Fibroblast of skin of left biceps (primary cell): ENCODE measurements at places on chromosomes 16 and 17.

- DNase-seq: no peak
Measured at GRCh38 chr17:81204578-81204977, 18.2 kb downstream of the CEP131 start.

DNA sequence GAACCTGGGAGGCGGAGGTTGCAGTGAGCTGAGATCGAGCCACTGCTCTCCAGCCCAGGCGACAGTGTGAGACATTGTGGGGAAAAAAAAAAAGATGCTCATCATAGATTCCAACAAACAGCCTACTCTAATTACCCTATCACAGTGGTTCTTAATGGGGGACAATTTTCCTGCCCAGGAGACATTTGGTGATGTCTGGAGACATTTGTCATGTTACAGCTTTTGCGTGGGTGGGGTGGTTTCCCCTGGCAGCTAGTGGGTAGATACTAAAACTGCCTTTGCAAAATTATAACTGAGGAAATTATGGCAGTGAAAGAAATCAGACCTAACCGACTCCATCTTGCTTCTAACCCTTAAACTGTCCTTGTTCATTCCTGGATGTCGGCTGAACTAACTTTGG is 92.5 kb upstream of the RBL2 start:
- no peak for DNase-seq

GRCh38 chr16:14186795-14187221 is 115.7 kb downstream of the MRTFB start:
- DNase-seq: no peak

DNA sequence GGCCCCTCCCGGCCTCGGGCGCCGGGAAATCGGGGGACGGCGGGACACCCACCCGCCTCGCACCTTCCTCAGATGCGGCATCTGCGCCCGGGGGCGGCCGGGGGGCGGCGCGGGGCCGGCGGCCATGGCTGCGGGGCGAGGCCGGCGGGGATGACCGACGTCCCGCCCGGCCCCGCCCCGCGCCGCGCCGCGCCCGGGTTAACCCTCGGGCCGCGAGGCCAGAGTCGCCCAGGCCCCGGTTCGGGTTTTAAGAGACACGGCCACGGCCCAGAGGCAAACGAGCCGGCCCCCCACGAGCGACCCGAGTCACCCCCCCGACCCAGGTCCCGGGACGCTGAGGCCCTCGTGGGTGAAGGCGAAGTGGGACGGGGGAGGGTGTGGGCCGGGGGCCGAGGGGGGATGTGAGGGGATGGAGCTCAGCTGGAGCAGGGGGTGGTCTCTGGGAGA is at the start of gene RGS11:
Gene RGS11, minus strand, starts transcription at position 159 of the 447 bp plus-strand sequence. Its CDS starts 33 bp downstream, at position 126.
- no peak for DNase-seq

- peak; percentile 54 for DNase-seq
Measured at GRCh38 chr16:51151435-51151960, 428 bp upstream of the SALL1 start.

DNA sequence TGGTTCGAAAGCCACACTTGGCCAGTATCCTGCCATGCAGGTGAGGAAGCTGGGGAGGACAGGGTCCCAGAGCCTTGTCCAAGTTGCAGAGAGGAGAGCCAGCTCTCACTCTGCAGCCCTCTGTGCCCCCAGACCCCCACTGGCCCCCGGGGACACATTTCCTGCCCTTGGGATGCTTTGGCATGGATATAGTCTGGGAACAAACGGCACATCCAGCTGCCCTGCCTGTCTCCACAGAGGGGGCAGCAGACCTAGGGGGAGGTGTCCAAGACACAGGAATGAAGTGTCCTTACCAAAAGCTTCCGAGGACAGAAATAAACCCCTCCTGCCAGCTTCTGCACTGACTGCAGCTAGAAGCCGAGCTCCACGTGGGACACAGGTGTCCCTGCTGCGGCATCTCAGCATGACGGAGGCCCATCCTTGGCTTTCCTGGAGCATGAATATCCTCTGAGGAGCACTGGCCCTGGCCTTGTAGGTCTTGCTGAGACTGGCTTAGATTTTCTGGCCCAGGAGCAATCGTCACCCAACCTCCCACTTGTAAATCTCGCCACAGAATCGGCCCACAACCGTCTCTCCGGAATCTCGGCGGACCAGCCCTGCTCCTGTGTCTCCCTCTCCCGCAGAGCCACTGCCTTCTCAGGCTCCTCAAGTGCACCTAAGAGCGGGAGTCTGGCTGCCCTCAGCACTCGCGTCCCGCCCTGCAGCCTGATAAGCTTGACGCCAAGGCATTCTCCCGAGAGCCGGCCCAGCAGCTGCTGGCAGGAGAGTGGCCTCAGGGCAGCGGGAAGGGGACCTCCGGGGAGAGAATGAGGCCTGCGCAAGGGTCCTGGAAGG is 1.1 kb upstream of the CAPN15 start:
- no peak for DNase-seq

DNA sequence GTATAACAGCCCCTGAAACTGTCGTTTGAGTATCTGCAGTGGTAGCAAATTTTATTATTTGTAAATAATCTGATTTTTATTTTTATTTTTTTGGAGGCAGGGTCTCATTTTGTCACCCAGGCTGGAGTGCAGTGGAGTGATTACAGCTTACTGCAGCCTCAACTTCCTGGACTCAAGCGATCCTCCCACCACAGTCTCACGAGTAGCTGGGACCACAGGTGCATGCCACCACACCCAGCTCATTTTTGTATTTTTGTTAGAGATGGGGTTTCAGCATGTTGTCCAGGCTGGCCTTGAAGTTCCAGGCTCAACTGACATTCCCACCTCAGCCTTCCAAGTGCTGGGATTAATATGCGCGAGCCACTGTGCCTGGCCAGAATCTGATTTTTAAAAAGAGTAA is 2.8 kb downstream of the NDEL1 start:
- no peak for DNase-seq

DNA sequence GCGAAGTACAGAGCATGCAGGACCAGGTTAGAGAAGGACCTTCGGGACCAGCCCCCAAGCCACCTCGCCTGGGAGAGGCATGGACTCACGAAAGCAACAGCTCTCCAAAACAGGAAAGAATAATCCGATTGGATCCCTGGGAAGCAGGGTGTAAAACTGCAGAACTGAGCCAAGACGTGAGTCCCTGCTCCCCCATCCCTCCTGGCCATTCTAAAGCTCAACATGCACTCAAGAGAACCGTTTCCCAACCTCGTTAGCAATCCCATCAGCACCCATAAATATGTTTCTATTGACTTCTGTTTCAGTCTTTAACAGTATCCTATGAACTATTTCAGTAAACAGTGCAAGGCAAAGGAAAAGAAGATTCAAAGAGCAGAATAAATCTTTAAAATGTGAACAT is 167.0 kb downstream of the COPRS start:
- DNase-seq: no peak

GRCh38 chr17:76549539-76549938 is 9.7 kb downstream of the PRCD start:
- no peak for DNase-seq

DNA sequence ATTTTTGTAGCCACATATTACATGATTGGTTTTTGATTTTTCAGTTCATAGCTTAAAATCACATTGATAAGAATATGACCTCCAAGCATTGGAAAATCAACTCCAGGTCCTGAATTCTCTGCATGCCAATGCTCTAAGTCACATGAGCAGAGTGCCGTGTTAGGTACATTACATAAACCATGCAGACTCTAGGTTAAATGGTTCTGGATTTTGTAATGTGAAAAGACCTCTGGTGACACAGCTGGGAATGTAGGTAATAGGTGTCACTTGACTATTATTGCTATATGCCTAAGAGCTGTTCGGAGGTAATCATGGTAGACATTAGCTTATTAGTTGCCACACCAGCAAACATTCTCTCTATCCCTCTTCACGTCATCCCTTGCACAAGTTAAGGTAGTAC is 231.1 kb upstream of the SALL1 start:
- no peak for DNase-seq

DNA sequence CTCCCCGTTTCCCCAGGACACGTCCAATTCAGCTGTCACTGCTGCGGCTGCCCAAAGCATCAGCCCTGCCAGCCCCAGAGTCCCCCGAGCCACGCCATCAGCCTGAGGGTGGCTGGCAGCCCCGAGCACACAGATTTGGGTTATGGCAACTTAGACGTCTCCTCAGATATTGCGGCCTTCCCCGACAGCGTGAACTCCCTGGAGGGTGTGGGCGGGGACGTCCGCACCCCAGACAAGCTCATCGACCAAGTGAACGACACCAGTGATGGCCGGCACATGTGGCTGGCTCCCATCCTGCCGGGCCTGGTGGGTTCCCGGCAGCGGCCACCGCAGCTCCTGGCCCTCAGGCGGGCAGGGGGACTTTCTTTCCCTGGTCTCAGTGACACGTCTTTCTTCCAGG is 224.8 kb downstream of the KATNIP start:
- DNase-seq: no peak

GRCh38 chr17:68511254-68511670 is 968 bp upstream of the PRKAR1A start:
- no peak for DNase-seq

DNA sequence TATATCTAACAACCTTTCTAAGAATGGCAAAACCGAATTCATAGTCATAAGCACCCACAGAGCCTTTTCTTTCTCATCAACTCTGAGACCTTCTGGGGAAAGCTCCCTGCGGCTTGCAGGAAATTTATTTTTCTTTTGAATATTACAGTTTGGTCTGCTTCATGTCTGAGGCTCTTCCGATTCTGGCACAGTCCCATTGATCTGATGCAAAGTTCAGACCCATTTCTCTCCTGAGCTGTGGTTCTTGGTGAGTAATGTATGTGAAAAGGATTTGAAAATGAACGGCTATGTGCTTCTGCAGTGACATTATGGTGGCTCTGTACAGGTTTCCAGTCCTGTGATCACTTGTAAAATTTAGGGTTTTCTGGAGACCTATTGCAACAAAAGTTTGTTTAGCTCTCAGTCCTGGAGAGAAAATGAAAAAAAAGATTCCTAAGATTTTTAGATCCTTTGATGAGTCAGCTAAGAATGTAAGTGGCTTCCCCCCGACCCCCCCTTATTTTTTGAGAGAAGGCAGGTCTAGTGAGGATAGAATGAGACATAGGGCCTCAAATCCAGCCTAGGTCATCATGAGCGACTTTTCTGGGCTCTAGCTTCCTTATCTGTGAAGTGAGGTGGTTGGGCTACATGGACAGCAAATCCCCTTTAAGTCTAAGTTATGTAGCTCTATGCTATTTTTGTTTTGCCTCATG is 4.6 kb downstream of the GAN start:
- DNase-seq: peak; percentile 30

GRCh38 chr17:74851612-74852236 is 8.0 kb downstream of the GRIN2C start:
- DNase-seq: no peak

DNA sequence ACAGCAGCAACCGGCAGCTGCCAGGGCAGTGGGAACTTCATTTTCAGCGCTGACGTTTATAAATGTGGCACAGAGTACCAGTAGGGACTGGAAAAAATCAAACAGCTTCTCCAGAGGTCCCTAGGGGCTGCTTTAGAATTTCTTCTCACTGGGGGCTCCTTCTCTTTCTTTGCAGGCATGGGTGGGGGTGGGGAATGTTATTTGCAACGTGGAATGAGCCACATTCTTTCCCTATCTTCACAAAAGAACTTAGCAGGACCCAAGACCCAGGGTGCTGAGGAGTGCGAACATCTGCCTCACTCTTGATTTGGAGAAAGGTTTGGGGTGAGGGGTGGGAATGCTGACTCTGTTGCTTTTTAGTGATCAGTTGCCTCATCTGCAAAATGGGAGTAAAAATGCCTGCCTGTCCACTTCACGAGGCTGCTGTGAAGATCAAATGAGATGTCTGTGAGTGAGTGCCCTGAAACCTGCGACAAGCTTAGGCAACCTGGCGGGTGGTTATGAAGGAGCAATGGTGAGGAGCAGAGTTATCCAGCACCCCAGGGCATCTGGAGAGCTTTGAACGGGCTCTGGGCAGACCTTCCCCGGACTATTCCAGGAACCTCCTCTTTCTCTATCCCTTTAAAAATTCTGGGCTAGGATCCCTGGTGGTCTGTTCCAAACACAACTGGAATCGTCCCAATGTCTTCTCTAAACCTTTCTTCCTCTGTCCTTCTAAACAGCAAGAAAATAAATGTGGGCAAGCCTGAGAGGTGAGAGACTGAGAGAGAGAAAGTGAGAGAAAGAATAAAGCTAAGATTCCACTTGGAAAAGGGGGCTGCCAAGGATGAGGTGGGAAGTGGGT is 10.7 kb upstream of the PIPOX start:
- DNase-seq: no peak

DNA sequence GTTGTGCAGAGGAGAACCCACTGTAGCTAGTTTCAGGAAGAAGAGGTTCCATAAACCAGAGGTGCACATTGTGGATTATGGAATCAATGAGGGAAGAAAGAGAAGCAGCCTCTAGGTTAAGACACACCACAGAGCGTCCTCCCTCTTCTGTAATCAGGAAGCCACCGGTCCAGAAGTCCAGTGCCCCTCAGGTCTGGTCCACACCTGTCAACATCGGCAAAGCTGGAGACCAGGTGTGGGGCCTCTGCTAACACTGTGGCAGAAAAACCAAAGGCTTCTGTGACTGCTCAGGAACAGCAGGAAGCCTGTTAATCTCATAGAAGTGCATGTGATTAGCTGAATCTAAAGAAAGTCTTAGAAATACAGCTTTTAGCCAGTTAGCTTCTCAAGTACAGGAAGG is 23.3 kb downstream of the LIMD2 start:
- DNase-seq: no peak

GRCh38 chr16:25066426-25066746 is 45.2 kb upstream of the LCMT1 start:
- no peak for DNase-seq

DNA sequence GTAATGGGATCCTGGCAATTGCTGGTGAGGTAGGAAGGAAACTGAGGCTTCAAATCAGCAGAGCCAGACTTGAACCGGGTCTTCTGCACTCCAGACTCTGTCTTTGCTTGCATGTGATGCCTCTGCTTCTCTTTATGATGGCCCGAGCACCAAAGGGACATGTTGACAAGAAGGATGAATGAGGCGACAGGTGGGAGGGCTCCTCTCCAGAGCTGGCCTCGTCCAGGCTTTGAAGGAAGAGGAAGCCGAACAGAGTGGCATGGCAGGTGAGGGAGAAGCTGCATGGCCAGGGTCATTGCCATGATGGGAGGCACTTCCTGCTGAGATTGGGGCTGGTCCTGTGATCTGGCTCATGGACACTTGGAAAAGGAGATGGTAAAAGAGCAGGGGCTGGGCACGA is 40.8 kb downstream of the AKAP1 start:
- no peak for DNase-seq

- DNase-seq: no peak
Measured at GRCh38 chr16:22659933-22660332, 149.2 kb downstream of the NPIPB5 start.
